Effector CD4-positive, alpha-beta T cell (primary cell): ENCODE measurements at places on chromosomes 4 and X.
A peak's percentile ranks its signal among the peaks of the same experiment; 100 is the strongest.

- no peak for DNase-seq
Measured at GRCh38 chrX:48749182-48749581, 12.4 kb upstream of the GLOD5 start.

DNA sequence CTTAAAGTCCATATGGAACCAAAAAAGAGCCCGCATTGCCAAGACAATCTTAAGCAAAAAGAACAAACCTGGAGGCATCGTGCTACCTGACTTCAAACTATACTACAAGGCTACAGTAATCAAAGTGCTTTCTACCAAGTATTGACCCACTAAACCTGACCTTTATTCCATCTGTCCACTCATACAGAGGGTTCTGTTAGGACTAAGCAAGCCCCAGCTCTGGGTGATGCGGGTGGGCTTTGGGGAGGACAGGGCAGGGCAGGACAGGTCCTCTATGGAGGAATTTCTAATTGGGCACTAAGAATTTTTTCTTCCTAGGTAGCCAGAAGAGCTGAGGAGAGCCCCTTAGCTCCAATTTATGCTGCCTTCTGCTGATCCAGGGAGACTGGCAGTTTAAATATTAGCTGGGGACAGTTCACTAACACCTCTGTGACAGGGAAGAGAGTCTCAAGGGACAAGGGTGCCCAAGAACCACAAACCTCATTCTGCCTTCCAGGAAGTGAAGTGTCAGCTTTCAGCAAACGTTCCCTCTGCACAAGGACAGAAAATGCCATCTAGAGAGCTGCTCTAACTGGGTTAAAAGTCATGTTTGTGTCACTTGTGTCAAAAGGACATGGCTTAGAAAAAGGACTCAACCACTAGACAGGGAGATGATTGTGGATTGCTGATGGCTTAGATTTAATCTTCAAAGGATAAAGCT, 143.2 kb downstream of the KIT start:
- DNase-seq: no peak

- DNase-seq: no peak
Measured at GRCh38 chr4:78155616-78156105, 98.5 kb downstream of the FRAS1 start.

GRCh38 chr4:153904011-153904410, 115.1 kb upstream of the SFRP2 start:
- DNase-seq: no peak

DNA sequence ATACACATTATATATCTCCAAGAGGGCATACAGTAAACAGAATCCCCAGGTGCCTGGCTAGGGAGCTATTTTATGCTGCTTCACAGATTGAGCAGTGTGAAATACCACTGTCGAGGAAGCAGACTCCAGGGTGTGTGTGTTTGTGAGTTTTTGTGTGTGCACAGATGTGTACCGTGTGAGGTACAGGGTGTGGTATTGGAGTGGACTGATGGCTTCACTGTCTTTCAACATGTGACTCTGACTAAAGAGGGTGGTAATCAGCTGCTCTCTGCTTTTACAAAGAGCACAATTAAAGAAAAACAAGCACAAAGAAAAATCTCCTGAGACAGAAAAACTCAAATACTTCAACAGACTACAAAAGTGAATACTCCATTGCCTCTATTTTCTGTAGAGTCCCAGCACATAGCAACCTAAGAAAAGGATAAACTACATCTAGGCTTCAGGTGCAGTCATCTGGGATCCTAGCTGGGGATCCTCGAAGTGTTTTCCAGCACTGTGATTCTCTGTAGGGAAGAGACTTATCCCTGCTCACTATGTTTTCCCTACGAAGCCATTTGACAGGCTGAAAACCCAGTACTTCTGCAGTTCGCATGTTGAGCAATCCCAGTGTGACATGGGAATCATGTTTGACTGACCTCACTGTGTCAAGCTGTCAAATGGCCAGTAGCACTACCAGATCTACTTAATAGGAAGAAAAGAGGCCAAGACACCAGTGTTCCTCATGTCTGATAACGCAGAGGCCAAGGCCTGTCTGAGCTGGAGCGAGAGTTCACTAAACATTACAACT, 100.3 kb downstream of the CDS1 start:
- DNase-seq: no peak

- no peak for DNase-seq
Measured at GRCh38 chr4:158856852-158857251, 88.0 kb downstream of the FNIP2 start.

DNA sequence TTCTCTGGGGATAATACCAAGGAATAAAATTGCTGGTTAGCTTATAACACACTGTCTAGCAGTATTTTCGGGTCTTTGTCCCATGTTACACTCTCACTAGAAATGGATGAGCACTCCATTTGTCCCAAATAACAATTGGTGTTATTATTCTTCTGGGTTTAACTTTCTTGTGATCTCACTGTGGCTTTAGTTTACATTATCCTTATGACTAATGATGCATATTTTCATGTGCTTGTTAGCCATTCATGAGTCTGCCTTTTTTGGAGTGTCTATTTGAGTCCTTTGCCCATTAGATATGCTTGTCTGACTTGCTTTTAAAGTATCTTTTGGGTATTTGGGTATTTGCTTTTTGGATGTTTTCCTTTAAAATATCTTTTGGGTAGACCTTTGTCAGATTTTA, 372.9 kb upstream of the TENM3 start:
- no peak for DNase-seq

DNA sequence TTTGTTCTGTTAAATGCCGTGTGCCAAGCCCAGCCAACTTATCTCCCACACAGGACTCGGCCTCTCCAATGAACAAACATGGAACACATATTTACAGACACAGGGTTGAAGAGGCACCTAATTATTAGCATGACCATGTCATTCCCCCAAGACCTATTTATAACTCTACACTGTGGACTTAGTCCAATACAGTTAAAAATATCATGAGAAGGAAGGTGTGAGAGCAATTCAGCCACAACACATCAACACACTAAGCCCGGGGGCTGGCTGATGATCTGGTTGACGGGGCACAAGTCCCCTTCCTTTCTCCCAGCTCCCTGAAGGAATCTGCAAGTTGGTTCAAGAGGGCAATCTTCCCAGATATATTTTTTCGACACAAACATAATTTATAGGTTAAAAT, 28.1 kb downstream of the MANBA start:
- no peak for DNase-seq

GRCh38 chrX:149982310-149982709, 44.0 kb upstream of the EOLA2 start:
- DNase-seq: no peak

- DNase-seq: no peak
Measured at GRCh38 chrX:24846550-24847150, 152.9 kb downstream of the POLA1 start.

- peak; percentile 2 for DNase-seq
Measured at GRCh38 chr4:40856840-40857362, 107.1 kb downstream of the NSUN7 start.
